M059J (cell line): ENCODE measurements at places on chromosomes 3 and 15. TPM values are rescaled to one million over a fixed set of nuclear protein-coding genes. Genes with fewer than 3 reads are reported as not detected.

DNA sequence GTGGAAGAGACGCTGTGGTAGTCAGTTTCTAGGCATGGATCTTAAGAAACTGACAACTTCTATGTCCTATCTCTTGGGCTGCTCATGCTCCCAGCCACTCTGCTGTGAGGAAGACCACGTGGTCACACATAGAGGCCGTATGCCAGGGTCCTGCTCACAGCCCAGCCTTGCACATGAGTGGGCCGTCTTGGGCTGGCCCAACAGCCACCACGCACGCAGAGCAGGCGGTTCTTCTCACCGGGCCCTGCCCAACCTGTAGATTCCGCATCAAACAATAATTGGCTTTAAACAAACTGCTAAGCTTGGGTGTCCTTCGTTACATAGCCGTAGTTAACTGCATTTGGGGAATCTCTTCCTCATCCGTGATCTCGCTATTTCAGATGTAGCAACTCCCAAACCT, 26.0 kb downstream of the SLC41A3 start:
- no peak for DNase-seq

GRCh38 chr3:40886660-40887425, 312.5 kb upstream of the CTNNB1 start:
- DNase-seq = no peak

- DNase-seq = no peak
Observed at GRCh38 chr3:24017305-24017704, 72.2 kb downstream of the NR1D2 start.

GRCh38 chr3:25513642-25514266, 85.7 kb downstream of the RARB start:
- no peak for DNase-seq

- no peak for DNase-seq
Observed at GRCh38 chr15:81275711-81276392, 48.1 kb downstream of the STARD5 start.

DNA sequence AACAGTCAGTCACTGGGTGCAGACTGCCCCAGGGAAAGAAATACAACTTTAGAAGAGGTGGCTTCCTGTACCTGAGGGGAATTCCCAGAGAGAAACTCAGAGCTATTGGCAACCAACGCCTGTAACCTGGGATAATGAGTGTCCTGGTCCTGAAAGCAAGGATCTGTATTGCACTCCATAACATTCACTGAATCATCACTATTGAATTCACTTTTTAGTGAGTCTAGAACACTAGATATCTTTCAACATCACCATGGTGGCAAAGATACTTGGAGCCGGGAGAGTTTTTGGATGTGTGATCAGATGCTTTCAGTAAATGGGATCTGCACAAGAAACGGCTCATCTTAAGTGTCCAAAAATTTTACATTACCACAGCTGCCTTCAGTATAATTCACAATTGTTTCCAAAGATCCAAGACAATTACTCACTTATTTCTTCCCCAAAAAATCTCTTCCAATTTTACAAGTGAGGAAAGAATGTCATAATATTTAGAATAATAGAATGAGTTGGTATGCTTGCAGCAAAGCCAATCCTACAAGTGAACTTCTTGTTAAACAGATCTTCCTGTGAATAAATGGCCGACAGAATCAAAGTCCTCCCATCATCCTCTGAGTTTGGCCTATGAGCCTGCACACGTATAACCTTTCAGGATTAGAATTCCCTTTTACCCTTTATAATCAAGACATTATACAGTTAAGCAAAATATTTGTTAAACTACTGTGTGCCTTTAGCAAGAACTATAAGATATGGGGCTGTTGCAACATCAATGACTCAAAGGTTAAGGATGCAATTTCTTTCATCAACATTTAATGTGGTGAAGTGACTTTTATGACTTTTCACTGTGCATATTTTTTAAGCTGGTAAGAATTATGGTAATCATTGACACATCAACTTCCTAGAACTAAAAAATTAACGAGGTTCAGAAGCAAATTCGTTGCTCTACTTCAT, 243.3 kb upstream of the COL8A1 start:
- peak; percentile 95 for DNase-seq

- no peak for DNase-seq
Observed at GRCh38 chr15:69749797-69750196, 297.2 kb downstream of the RPLP1 start.

DNA sequence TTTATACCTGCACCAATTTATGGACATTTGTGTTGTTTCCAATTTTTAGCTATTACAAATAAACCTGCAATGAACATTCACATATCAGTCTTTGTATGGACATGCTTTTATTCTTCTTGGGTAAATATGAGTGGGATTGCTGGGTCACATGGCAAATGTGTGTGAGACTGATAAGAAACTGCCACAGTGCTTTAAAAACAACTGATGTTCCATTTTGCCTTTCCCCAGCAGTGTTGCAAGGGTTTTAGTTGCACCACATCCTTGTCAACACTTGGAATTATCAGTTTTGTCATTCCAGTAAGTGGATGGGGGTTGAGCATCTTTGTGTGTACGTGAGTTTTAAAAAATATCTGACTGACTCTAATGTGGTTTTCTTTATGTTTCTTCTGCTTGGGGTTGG, 191.2 kb downstream of the PLCL2 start:
- no peak for DNase-seq

DNA sequence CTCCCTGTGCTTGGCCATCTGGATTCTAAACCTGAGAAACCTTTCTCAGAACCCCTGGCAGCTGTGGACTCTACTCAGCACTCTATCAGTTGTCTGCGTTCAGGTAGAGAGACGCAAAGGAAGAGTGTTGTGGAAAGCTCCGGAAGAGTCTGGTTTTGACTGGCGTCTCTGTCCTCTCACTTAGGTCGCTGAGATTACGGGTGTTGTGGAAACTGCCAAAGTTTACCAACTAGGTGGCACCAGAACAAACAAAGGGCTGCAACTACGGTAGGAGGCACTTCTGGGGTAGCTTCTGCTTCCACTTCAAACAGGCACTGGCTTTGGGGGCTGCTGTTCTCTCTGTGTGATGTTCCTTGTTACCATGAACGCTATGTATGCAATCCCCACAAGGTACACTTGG, 19.2 kb upstream of the ITPKA start:
- DNase-seq = no peak

DNA sequence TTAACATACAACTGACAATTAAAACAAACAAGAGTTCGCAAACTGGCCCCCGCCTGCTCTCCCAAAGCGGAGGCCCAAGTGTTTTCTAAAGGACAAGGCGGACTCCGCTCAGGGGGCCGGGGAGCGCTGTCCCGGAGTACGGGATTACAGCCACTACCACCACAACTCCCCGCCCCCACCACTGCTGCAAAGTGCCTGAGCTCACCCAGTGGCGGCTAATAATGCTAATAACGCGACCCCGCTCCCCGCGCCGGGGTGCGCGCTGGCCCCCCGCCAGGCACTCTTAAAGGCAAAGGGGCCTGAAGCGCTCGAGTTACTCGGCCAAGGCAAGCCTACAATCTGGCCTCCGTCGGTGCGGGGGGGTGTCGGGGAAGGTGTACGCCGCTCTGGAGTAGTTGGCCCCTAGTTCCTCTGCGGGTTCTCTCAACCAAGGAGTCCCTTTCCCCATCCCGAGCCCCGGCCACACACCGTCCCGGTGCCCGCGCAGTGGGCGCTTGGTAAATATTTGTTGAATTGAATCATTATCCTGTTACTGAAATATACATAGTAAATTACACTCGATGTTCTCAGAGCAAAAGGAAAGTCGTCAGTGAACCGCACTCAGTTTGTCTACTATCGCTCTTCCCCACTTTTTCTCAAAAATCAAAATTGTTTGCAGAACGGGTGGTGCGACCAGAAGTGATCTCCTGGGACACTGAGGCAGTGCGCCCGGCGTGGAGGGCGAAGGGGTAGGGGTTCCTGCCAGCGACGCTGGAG, 827 bp downstream of the WNT5A start:
- peak; percentile 81 for DNase-seq

The DUOXA1 gene
- total RNA-seq = not detected in 2 replicates

DNA sequence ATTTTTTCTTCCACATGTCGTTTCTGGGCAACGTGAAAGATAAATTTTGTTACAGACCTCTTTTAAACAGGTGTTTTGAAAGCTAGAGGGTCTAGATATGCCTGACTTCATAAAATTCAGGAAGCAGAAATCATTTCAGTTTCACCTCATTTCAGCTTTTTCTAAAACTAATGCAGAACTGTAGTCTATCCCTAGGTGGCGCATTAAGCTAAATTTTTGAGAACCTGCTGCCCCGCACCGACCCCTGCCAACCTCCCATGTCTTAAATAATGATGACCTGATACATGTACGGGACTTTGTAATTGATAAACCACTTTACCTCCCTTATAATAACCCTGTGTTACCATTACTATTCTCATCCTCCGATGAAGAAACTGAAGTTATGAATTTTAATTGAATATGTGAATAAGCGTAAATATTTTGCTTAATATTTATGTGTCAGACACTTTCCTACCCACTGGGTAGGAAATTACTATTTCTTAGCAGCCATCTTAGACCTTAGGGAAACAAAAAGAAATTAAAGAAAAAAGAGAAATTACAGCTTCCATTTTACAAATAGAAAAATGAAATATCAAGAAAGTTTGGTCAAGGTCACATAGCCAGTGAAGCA, 78.7 kb upstream of the GCNT3 start:
- peak; percentile 37 for DNase-seq
